ENCODE measurements at places on chromosomes 2 and 18.

DNA sequence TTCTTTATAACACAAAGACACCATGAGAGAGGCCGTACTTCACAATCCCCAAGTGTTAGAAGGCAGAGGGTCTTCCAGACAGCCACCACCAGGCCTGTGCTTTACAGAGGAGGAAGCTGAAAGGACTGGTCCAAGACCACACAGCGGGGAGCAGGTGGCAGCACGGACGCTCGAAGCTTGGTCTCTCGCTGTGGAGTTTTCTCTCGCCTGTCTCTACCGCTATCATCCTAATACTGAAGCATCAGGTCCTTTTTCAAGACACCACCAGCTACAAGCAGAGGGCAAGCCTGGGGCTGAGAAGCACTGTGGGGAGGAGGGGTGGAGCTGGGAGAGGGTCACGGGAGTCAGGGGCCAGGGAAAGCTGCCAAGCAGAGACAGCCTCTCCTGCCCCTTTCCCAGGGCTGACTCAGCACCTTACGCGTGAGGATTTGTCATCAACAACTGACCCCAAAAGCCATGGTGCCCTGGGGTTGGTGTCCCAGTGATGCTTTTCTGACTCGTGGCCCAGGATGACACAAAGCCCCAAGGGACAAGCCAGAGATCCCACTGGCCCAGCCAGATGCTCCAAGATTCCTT is 31.9 kb upstream of the FOSL2 start:
- DNase-seq: no peak

DNA sequence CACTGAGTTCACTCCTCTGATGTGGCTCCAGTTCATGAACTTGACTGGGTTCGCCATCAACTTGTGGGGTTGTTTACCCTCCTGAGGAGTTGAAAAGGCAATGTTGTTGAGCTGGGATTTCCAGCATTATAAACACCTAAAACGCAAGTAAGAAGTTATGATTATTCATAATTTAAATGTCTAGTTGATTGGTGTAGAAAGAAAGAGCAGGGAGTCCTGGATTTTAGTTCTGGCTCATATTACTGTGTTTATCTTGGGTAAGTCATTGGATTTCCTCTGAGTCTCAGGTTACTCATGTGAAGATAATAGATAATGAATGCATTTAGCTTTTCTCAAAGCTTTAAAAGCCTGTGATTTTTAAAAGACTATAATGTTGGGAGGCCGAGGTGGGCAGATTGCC is 438.0 kb upstream of the CDH20 start:
- DNase-seq: no peak

- DNase-seq: no peak
Observed at GRCh38 chr18:60506682-60507081, 134.1 kb upstream of the MC4R start.

- DNase-seq: no peak
Observed at GRCh38 chr2:231139796-231140195, 15.0 kb upstream of the HTR2B start.

DNA sequence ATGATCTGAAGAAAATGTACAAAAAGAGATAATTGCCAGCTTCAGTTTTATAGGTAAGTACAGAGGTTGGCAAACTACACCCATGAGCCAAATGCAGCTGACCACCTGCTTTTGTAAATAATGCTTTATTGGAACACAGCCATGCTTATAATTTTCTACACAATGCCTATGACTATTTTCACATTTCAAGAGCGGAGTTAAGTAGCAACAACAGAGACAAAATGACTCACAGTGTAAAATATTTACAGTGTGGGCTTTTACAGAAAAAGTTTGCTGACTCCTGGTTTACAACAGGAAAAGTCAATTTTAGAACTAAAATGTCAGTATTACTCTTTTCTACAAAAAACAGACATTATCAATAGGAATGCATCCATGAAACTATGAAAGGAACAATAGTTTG is 26.0 kb downstream of the CWC22 start:
- DNase-seq: no peak

DNA sequence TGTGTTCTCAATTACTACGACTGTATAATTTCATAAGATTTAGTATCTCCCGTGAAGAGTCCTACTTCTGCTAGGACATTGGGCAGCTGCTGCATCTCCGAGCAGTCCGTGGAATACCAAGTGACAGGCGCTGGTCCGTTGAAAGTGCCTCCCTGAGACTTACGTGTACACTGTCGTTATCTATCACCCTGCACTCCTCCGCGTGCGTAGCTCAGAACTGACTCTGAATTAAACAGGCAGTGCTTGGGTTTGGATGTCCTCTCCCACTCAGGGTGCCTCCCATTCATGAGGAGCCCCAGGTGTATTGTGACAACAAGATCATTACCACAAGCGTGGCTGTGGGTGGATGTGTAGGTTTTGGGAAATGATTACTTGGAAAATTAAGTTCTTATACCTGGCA is 148.4 kb downstream of the SH3RF3 start:
- DNase-seq: no peak

DNA sequence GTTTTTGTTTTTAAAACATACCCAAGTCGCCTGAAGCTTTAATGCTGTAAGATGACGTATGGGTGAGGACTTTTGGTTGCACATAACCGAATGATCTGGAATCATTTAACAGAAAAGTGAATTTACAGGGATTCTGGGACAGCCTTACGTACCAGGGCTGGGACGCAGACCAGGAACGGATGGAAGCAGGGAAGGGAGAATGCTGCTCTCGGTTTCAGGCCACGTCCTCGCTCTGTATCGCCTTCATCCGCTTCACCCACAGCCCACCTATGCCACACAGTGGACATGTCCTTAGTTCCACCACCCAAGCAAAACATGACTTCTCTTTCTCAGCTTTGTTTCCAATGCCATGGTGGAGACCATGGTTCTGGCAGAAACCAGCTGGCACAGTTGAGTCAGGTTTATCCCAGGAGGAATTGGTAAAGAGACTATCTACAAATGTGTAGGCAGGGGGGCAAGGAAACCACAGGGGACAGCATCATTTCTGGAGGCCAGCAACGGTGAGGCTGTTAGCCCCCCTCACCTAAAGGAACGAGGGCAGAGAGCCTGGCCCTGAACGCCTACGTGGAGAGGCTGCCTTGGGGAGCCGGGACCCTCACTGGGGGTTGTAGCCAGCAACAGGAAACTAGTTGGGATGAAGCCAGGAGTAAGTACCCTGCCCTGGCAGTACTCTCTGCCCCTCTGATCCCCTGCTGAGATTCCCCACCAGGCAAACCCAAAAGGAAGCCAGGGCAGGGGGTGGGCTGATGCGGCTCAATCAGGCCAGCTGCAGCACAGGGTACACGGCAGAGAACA is 132.5 kb downstream of the NDUFA10 start:
- DNase-seq: no peak

GRCh38 chr2:106026271-106027190 is 167.6 kb downstream of the UXS1 start:
- no peak for DNase-seq

GRCh38 chr2:131038258-131039100 is 54.8 kb downstream of the FAM168B start:
- no peak for DNase-seq

DNA sequence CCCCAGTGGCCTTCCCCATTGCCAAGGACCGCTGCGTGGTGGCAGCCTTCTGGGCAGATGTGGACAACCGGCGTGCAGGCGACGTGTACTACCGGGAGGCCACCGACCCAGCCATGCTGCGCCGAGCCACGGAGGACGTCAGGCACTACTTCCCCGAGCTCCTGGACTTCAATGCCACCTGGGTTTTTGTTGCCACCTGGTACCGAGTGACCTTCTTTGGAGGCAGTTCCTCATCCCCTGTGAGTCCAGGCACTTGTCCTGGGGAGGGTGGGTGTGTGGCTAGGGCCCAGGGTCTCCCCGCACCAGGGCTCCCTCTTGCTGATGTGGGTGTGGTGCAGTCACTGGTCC is 31.9 kb downstream of the SNED1 start:
- no peak for DNase-seq

- DNase-seq: no peak
Observed at GRCh38 chr2:28419443-28420270, 27.0 kb downstream of the FOSL2 start.

DNA sequence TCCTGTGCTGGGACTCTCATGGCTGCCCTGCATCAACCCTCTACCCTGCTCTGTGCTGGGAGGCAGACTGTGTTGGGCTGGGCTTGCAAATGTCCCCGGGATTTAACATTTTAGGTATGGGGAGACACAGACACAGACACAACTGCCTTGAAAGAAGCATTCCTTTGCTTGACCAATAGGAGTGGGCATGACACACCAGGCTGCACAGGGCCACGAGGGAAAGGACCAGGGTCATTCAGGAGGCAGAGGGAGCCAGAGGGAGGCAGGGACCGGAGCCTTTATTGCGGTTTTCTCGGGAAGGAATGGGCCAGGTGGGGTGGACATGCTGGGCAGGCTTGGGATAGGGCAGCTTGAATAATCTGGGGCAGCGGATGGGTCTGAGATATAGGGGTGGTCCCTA is 238.7 kb upstream of the COPS8 start:
- no peak for DNase-seq

- DNase-seq: peak; percentile 49
Observed at GRCh38 chr2:9753665-9754531, 89.4 kb upstream of the TAF1B start.

GRCh38 chr2:213691351-213691750 is 407.1 kb downstream of the SPAG16 start:
- DNase-seq: no peak

GRCh38 chr2:113216891-113217454 is 43.2 kb downstream of the PSD4 start:
- DNase-seq: no peak

DNA sequence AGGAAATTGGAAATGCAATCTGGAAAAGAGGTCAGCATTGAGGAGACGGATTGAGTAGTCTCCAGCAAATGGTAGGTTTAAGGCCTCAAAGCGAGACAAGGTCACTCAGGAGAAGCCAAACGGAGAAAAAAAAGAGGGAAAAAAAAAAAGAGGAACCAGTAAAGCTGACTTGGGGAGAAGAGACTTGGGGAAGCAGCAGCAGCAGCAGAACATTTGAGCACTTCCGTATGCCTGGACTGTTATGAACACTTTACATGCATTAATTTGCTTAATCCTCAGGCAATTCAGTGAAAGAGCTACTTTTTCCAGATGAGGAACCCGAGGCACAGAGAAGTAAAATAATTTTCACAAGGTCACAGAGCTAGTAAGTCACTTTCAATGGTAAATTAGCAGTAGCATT is 81.3 kb downstream of the OSBPL6 start:
- no peak for DNase-seq

DNA sequence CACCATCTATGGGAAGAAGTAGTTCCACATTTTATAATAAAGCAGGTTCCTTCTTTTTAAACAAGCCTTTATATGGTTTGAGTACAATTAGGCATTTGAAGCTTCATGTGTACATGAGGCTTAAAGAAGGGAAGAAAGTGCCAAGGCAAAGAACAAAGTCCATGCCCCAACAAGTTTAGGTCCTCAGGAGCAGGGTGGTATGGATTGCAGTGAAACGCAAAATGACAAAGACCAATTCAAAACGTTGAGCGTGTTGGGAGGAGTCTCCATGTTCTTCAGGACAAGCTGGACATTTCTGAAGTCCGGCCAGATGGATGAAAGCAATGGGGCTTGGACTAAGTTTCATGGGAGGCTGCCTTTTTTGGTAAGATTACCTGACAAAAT is 78.8 kb upstream of the FZD5 start:
- DNase-seq: no peak

- DNase-seq: no peak
Observed at GRCh38 chr2:236014408-236015131, 153.6 kb downstream of the GBX2 start.

DNA sequence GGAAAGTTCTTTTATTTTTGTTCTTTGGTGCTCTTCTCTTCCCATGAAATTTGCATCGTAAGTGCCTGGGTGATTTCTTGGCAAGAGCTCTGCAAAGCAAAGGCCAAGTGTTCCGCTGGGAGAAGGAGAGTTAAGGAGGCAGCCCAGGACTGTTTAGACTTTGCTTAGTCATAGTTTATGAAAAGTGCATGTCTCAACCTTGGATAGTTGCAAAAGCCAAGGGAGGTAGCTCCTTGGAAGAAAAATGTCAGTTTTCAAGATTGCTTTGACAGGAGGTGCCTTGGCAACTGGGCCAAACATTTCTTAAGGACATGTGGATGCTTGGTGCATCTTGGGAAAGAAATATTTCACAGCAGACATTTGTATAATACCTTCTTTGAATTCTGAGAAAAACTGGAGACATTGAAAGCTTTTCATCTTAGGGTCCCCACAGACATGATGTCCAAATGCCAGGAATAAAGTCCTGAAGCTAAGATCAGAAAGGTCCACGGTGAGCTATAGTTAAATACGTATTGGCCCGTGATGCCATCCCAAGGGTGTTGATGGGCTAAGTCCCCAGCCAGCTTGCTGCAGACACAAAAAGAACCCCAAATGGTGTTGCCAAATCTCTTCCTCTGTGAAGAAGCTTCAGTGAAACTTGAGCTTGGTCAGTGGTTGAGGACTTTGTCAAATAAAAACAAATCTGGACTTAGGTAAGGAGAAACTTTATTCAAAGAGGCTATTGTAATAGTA is 96.3 kb upstream of the THUMPD2 start:
- no peak for DNase-seq

GRCh38 chr2:215036314-215036713 is 102.1 kb downstream of the ABCA12 start:
- no peak for DNase-seq

DNA sequence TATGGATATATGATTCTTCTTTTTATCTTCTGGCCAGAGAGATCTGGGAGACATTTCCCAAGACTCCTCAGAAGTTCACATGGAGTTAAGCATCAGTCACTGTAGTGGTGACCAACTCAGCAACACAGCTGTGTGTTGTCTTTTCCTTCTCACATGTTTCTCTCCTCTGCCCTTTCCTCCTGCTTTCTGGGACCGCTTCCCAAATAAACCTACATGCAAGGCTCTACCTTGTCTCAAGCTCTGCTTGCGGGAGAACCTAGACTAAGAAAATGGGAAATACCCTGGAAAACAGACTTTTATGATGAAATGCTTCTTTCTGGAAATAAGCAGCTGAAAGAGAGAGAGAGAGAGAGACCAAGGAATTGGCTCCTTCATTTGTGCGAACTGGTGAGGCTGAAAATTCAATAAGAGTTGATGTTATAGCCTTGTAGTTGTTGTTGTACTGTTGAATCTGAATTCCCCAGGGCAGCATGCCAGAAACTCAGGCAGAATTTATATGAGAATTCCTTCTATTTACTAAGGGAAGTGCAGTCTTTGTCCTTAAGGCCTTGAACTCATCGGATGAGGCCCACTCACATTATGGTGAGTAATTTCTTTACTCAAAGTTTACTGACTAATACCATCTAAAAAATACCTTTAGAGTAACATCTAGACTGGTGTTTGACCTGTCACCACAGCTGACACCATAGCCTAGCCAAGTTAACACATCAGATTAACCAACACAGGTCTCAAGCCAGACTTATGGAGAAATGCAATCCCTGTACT is 22.7 kb upstream of the DSC1 start:
- DNase-seq: no peak

DNA sequence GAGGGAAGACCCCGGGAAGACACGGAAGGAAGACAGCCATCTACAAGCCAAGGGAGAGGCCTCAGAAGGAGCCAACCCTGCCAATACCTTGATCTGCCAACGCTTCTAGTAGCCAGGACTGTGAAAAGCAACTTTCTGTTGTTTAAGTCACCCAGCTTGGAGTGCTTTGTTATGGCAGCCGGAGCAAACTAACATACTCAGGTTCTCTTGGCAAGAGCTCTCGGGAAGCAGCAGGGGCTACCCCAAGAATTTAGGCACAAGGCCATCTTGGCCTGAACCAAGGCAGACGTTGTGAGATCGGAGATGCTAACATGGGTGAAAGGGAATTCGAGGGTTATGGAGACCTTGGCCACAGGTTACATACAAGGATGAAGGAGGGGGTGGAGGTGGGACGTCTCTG is 78.6 kb upstream of the KLHL29 start:
- DNase-seq: no peak

GRCh38 chr18:62186499-62186773 is 420 bp downstream of the PIGN start:
- no peak for DNase-seq

All from activated T-helper 1 cell treated with anti-CD3 and anti-CD28 coated beads, Interleukin-2, amount 50 U/mL, for 16 hours (primary cell).